ENCODE measurements at places on chromosomes 12 and 14.

DNA sequence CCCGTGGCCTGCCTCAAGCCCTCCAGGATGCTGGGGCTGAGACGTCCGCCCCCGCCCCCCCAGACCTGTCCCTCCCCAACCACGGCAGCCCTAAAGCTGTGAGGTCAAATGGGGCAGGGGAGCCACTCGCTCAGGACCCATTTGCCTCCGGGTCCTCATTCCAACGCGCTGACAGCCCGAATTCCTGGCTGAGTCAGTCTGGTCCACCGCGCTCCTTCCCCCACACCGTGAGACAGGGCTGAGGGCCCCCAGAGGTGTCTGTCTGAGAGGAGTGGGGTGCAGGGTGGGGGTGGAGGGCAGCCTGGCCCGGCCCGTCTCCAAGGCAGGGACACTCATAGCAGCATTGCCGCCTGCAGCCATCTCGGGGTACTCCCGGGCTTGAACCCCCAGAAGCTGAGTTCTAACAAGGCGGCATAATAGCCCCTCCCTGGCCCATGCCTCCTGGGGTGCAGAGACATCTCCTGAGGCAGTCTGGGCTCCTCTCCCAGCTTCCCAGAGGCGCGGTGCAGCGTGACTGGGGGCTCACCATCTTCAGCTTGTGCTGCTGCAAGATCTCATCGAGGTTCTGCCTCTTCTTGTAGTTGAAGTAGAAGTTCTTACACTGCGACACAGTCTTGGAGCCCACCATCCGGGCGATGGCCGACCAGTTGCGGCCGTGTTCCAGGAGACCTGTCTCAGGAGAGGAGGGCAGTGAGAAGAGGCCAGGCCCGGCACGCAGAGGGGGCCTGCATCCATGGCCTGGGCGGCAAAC, 90.5 kb downstream of the RFLNA start:
- DNase-seq: no peak

DNA sequence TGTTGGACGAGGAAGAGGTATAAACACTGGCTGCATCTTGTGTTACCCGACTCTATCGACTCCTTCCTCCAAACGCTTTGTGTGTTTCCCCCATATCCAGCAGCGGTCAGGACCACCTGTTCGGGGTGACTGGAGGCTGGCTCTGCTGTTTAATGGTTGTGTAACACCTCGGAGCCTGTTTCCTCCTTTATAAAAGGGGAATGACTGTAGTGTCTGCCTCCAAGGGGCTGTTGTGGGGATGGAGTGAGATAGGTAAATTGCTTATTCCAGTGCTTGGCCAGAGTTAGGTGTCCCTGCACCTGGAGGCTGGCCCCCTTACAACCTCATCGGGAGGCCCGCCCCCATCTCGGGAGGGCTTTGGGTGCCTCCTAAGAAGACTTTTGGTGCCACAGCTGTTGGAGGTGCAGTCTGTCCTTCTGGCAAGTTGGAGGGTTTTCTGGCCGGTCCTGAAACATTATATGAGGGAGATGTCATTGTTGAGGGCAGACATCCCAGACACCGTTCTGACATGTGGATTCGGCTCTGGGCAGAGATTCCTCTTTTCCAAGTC, 1.1 kb downstream of the MLXIP start:
- DNase-seq: no peak

DNA sequence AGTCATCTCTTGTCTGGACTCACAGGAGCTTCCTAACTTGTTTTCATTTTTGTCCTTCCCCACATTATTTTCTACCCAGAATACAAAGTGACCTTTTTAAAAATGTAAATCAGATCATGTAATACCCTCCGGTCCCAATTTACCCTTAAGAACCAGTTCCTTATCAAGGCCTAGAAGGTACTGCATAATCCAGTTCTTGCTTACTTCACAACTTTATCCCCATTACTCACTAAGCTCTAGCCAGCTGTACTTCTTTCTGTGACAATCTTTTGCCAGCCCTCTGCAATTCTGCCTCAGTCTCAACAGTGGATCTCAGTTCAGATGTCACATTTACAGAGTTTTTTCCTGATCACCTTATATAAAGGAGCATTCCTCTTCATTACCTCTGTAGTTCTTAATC, 11.6 kb downstream of the RAP1B start:
- no peak for DNase-seq

GRCh38 chr12:81472934-81473333, 286.2 kb downstream of the PPFIA2 start:
- DNase-seq: no peak

DNA sequence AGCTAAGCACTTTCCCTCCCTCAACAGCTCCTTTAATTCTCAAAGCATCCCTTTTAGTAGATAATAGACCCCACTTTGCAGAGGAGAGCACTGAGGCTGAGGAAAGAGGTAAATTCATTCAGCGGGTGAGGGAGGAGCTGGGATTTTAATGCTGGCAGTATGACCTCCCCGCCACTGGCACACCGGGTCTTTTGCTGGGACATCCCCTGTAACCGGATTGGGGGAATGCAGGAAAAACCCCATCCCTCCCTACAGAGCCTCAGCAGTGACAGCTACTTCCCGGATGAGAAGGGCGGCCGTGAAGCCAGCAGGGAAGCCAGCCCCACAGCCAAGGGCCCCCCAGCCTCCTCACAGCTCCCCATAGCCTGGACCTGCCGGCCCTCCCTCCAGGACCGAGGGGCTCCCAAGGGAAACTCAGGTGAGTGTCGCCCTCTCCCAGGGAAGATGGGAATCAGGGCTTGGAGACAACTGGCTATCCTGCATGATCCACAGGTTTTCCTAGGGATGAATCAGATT, 12.1 kb downstream of the ZBTB39 start:
- no peak for DNase-seq

- no peak for DNase-seq
Observed at GRCh38 chr12:54341378-54342300, 16.7 kb downstream of the COPZ1 start.

GRCh38 chr14:104442631-104443390, 136.8 kb upstream of the C14orf180 start:
- DNase-seq: no peak

- no peak for DNase-seq
Observed at GRCh38 chr14:50750323-50750722, 80.6 kb downstream of the NIN start.

- peak; percentile 57 for DNase-seq
Observed at GRCh38 chr14:63770187-63770807, 42.4 kb upstream of the SGPP1 start.

DNA sequence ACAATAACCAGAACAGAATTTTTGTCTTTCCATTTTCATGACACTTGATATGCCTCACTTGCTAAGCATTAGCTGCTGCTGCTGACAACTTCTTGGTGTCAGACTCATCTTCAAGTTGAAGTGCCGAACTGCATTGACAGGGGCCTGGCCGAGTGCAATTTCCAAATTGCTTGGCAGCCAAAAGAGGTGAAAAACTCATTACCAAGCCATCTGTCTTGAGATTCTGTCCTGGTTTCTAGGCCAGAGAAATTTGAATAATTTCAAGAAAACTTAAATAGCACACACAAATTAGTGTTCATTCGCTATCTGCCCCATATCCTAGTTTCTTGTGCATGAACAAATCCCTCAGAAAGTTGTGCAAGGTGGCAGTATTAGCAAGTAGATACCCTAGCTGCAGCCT, 165.3 kb upstream of the RASSF8 start:
- DNase-seq: peak; percentile 63

GRCh38 chr14:102389246-102389645, 26.5 kb downstream of the TECPR2 start:
- no peak for DNase-seq

Data from G401 (cell line).